Melanocyte of skin (primary cell): ENCODE measurements at places on chromosomes 6 and 20. TPM values are rescaled to one million over a fixed set of nuclear protein-coding genes. Genes with fewer than 3 reads are reported as not detected.

Gene ULBP2
- 0.31 and 2.0 TPM in 2 replicates for total RNA-seq

Gene SLC35F1
- total RNA-seq, result 2.5 and 5.0 TPM in 2 replicates

Gene TNXB
- total RNA-seq, result under 0.01 and 0.15 TPM in 2 replicates

Gene SLC35B3
- total RNA-seq, result 11.0 and 18.5 TPM in 2 replicates

Gene CPXM1
- not detected in 2 replicates for total RNA-seq

Gene GJA10
- not detected in 2 replicates for total RNA-seq

Gene POM121L2
- total RNA-seq, result not detected in 2 replicates
